ELR (cell line): ENCODE measurements at places on chromosomes 7 and 10.

DNA sequence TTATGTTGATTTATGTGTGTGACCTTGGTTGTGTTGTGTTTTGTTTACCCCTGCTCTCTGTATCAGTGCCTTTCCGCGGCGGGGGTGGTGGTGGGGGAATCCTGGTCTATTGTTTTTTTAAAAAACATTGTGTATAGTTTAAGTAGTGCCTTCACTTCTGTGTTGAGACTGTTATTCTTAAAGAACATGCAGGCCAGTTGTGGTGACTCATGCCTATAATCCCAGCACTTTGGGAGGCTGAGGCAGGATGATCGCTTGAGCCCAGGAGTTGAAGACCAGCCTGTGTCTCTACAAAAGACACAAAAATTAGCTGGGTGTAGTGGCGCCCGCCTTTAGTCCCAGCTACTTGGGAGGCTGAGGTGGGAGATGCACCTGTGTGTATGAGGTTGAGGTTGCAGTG, 429.0 kb upstream of the LRGUK start:
- DNase-seq = peak; percentile 33

DNA sequence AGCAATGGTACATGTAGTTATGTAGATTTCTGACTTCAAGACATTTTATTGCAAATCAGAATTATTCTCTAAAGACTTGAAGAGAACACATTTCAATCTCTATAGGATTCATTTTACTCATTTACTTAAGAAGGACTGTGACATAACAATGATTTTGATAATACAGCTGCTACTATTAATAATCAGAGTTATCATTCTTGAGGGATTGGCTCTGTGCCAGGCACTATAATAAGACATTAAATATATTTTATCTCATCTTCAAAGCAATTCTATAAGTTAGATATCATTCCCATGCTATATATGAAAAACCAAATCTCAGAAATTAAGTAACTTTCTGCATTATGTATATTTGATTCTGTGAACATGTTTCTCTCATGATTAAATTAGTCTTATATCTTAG, 103.7 kb upstream of the CALCR start:
- DNase-seq = no peak

- no peak for DNase-seq
Measured at GRCh38 chr10:20656886-20657285, 240.2 kb downstream of the NEBL start.

- DNase-seq = peak; percentile 48
Measured at GRCh38 chr7:3897430-3898372, 596.6 kb downstream of the SDK1 start.

DNA sequence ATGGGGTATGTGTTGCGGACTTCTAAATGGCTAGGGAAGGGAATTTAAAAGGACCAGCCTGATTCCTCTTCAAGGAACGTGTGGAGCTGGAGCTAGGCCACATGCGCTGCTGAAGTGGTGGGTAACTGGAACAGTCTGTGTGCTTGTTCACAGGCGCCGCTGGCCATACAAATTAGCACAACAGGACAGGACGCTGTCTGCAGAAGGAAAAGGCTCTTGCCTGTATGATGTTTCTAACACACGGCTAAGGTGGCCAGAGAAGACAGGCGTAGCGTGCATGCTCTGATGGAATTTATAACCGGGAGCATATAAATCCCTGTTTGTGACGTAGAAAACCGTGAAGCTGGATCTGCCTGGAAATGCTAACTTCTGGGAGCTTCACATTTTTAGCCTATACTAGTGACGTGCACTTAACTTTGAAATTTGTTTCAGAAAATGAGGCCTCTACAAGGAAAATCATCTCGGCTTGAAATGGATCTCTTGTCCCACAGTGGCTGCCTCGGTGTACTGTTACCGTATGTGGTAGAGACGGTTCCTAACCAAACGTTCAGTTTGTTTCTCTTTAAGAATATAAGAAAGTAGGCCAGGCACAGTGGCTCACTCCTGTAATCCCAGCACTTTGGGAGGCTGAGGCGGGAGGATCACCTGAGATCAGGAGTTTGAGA, 569.4 kb downstream of the PTPRN2 start:
- no peak for DNase-seq

DNA sequence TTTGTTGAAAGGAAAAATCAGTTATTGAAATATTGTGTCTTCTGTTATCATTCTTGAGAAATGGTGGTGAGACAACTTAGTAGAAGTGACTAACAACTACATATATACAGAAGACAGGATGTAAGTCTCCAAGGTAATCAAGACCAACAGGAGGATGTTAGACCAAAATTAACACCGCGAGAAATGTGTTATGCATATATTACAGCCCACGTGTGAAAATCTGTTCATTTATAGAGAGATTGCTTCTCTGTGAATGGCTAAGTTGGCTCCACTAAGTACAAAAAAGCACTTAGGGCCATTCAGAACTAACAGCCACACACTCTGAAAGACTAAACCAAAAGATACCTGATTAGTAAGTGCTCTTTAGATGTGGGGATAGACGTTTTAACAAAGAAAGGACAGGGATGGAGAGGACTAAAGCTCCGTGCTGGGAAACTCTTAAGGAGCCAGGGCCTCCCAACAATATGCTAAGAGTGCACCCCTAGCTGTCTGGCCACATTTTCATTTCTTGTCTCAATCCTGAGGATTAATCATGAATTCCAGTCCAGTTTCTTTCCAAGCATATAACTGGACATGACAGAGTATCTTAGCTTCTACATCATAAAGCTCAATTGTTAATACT, 26.5 kb downstream of the HDAC9 start:
- DNase-seq = no peak

DNA sequence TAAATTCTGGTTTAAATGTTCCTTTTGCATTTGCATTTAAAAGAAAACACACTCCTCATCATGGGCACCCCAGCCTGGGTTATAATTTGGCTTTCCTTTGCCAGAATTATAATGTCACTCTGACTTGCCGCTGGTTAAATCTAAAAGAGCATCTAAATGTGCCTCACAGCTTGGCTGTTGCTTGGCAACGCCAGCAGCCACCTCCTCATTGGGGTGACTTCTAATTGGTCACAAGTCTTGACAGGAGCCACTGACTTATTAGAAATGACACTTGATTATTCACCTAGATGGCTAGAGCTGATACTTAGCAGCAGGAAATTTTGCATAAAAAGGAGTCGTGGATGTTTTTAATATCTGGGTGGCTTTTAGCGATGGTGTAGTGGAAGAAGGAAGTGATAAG, 114.3 kb downstream of the TBXAS1 start:
- no peak for DNase-seq

DNA sequence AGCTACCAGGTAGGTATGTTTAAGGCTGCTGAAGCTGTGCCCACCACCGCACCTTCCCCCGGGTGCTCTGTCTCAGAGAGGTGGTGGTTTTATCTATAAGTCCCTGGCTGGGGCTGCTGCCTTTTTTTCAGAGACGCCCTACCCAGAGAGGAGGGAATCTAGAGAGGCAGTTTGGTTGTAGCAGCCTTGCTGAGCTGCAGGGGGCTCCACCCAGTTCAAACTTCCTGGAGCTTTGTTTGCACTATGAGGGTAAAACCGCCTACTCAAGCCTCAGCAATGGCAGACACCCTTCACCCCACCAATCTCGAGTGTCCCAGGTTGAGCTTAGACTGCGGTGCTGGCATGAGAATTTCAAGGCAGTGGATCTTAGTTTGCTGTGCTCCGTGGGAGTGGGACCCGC, 43.6 kb upstream of the CYP2C18 start:
- DNase-seq = no peak

GRCh38 chr7:135385209-135385608, 124.7 kb downstream of the CNOT4 start:
- no peak for DNase-seq

DNA sequence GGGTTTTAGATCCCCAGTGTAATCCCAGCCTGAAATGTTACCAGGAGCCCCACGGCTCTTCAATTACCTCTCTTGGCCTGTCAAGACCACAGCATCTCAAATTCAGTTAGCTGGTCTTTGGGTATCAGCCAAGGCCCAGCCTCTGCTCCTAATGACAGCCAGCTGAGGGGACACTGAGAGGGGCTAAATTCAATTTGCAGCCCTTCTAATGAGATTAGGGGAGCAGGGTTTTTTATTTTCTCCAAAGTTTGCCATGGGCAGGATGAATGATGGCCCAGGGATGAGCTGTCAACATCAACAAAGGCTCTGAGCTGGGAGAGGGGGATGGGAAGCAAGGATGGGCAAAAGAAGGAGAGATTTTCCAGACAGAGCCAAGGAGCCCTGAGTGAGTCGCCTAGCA, 116.8 kb upstream of the TBX20 start:
- no peak for DNase-seq

DNA sequence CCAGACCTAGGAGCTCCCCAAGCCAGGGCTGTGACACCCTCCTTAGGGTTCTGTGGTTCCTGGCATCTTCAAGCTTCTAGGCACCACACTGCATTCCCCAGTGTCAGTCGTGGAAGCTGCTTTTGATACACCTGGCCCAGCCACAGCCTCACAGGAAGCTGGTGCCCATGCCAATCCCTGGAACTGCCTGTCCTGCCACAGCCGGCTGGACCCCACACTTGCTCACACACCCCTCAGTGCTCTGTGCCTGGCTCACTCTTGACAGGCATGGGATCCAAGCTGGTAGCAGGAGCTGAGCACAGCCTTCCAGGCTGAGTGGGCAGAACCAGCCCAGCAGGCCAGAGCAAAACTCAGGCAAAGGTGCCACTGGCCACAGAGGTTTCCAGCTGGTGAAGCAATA, 21.8 kb downstream of the LRRC72 start:
- DNase-seq = no peak

GRCh38 chr10:132848291-132848701, 62.3 kb upstream of the NKX6-2 start:
- DNase-seq = no peak

GRCh38 chr10:59805014-59805413, 51.8 kb upstream of the MRLN start:
- DNase-seq = peak; percentile 27

DNA sequence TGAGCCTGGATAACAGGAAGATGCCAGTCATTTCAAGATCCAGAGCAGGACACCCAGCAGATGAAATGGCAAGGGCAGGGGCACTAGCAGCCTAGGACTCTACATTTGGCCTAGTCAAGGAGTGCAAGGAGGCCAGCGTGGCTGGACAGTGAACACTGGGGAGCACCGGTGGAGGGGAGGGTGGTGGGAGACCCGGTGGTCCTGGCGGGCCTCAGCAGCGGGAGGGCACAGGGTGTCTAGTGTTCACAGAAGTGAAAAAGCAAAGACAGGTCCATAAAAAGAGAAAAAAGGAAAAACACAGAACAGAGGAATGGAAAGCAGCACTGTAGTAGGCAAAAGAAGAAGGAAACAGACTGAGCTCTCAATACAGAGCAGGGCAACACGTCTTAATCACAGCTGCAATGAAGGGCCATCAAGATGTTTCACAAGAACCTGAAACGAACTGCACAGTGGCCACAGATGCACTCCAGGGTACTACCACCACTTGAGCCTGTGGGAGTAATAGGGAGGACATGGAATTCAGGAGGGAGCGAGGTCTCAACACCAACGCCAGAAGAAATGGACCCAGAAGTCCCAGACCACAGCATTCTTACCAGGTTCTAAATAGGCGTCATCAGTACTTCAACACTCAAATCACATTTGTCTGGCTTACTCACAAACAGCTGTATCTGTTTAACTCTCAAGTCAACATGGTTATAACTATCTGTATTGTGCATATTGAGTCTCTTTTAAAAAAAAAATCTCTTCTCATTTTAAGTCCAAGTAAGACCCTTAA, 573.7 kb downstream of the PARD3 start:
- no peak for DNase-seq

- DNase-seq = no peak
Measured at GRCh38 chr7:48259463-48260280, 88.4 kb downstream of the ABCA13 start.

DNA sequence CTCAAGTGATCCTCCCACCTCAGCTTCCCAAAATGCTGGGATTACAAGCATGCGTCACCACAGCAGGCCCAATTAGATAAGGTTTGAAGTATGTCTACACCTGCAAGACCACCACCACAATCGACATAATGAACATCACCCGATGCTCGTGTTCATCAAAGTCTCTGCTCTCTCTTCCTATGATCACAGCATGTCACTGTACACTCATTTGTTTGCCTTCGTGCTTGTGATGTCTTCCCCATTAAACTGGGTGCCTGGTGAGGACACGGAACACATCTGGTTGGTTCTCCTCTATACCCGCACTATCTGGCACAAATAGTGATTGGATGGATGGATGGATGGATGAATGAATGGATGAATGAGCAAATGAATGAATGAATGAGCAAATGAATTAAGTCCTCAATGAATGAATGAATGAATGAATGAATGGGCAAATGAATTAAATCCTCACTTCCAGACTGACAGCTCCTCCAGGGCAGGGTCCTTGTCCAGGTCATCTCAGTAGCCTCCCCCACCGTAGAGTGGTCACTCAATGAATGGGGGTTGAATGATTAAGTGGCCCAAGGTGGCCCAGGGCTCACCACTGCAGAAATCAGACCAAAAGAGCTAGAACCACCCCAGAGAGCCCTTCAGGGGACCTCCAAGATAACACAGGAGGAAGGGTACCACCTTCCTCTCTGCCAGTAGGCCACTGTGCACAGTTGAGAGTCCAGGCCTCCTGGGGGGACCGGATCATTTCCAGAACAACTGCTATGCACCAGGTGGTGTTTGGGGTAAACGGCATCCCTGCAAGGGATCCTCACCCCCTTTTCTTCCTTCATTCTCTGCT, 101.9 kb upstream of the TNRC18 start:
- peak; percentile 41 for DNase-seq

DNA sequence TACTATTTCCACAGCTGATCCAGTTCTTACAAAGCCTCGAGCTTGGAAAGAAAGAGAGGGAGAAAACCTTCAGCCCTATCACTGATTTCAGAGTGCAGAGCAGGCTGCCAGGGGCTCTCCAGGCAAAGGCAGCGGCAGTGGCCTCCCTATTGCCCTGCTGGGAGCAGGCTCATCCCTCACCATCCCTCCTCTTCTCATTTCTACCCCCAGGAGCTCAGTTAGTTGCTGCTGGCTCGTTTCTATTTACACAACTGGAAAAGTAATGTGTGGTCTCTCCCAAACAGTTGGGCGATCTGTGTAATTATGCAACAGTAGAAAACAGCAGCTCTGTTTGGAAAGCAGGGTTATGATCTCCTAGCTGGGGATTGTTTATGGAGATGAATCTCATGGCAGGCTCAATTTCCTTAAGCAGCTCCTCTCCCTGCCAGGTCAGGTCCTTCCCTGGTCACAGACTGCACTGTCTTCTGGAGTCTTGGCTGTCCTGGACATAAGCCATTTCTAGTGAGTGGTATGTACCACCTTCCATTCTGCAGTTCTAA, 28.7 kb upstream of the TNS3 start:
- DNase-seq = no peak

GRCh38 chr7:48376263-48376662, 205.0 kb downstream of the ABCA13 start:
- DNase-seq = no peak

GRCh38 chr10:82866424-82867020, 991.5 kb downstream of the NRG3 start:
- DNase-seq = peak; percentile 87

GRCh38 chr10:117543225-117544003, 868 bp downstream of the EMX2 start:
- no peak for DNase-seq

GRCh38 chr10:20990604-20991003, 93.5 kb upstream of the NEBL start:
- DNase-seq = no peak
